Cerebellar cortex (tissue), 1 donor: ENCODE measurements at places on chromosomes 7 and 10.
A peak's percentile ranks its signal among the peaks of the same experiment; 100 is the strongest.

- no peak for DNase-seq
These were observed 486 bp downstream of the HIPK2 start for GRCh38 chr7:139777133-139777891.

- DNase-seq, result no peak
These were observed 54.5 kb upstream of the PFKFB3 start for GRCh38 chr10:6148251-6148701.

- peak; percentile 42 for DNase-seq
These were observed 65.4 kb downstream of the TACC2 start for GRCh38 chr10:122054048-122055025.

- DNase-seq, result no peak
These were observed 166.3 kb upstream of the ADCY1 start for GRCh38 chr7:45407730-45408408.

- no peak for DNase-seq
These were observed 299.6 kb upstream of the NFE2L3 start for GRCh38 chr7:25852211-25852938.

- DNase-seq, result peak; percentile 51
These were observed 1.5 kb downstream of the SMARCD3 start for GRCh38 chr7:151246851-151247580.

- no peak for DNase-seq
These were observed 40.5 kb downstream of the ASB4 start for GRCh38 chr7:95526128-95526738.

GRCh38 chr10:78146200-78146599, 112.5 kb downstream of the RPS24 start:
- no peak for DNase-seq

DNA sequence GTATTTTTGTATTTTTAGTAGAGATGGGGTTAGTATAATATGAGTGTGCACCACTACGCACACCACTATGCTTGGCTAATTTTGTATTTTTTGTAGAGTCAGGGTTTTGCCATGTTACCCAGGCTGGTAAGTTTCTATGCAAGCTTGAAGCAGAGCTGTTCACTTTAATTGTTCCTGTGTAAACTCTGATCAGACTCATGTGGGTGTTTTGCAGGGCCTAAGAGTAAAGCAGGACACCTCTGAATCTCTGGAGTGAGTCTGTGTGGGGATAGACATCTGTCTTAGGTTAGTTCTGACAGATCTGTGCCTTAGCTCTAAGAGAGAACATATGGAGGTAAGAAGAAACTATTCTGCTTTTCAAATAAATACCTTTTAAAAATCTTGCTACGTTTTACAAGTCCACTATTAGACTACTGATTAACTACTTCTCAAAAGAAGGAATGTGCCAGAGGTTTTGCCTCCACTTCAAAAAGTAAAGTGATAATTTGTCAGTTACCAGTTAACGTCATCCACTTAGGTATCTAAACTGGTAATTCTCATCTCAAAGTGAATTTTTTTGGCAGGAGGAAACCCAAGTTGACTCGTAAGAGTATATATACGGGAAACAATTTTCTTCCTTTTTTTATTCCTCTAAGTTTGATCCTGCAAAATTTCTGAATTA, 1.1 kb downstream of the COL17A1 start:
- no peak for DNase-seq

- peak; percentile 79 for DNase-seq
These were observed 108.9 kb upstream of the FRMD4A start for GRCh38 chr10:14439451-14440259.

- DNase-seq, result no peak
These were observed 112.5 kb upstream of the UNC5B start for GRCh38 chr10:71099731-71100361.

DNA sequence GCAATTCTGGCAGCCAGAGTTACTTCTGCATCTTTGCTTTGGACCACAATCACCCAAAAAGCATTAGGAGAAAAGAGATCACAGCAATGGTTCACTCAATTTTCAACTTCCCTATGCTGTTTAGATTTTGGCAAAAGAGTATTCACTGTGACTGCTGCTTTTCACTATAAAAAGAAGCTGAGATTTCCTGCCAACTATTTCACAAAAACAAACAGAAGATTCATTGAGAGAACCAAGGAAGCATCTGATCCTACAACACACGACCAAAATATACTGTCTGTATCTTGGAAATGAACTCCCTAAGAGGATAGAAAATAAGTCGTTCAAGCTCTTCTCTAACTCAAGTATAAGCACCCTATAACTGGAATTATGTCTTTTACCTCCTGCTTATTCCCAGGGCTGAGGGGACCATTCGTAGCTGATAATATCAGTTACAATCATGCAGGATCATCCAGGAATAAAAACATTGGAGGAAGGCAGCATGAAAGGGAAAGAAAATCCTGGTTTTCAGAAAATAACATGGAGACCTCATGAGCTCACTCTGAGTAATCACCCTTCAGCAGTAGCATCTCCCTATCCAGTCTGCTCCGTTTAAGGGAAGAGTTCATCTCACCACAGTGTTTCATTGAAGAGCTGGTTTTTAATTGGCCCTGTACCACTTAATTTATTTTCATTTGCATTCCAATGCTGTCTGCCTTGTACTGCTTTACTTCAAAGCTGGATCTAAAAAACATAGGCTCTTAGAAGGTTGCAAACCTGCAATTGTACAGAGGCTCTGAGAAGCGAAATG, 256.2 kb downstream of the PAXIP1 start:
- DNase-seq, result no peak

DNA sequence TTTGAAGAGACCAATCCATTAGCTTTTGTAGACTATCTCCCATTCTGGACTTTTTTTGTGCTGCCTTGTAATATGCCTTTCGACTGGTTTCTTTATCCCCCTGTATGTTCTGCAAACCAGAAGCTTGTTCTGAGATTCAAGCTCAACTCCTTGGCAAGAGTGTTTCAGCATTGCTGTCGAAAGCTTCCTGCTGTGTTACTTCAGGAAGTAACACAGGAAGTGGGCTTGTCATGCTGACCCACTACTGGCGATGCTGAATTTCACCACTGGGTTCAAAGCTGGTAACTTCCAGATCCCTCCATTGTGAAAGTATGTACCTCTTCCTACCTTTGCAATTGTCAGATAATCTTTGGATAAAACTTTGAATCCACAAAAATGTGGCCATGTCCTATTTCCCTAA, 57.9 kb upstream of the INSYN2A start:
- no peak for DNase-seq

- DNase-seq, result no peak
These were observed 219.8 kb upstream of the FRMD4A start for GRCh38 chr10:14550471-14550981.

DNA sequence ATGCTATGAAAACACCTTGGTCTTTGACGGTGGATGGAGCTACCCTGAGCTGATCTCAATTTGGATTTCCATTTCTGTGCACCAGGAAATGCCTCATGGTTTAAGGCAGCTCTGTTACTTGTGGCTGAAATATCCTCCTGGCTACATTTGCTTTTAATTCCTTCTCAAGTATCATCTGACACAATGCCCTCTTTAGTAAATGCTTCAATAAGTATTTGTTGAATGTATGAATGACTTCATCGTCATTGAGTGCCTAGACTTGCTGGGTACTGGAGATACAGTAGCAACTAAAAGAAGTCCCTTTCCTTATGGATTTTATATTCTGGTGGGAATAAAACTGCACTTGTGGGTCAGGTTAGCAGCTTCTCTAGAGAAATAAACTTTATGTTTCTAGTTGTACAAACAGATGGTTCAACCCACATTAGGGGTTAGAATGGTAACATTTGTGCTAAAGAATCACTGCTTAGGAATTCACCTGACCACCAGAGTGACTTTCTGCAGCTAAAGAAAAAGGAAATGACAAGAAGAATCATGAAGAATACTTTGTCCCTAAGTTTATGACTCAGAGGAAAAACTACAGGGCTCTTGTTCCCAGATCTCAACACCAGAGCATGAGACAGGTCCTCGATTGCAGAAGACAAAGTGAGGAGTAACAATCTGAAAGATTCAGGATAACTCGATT, 21.8 kb upstream of the SMNDC1 start:
- no peak for DNase-seq

DNA sequence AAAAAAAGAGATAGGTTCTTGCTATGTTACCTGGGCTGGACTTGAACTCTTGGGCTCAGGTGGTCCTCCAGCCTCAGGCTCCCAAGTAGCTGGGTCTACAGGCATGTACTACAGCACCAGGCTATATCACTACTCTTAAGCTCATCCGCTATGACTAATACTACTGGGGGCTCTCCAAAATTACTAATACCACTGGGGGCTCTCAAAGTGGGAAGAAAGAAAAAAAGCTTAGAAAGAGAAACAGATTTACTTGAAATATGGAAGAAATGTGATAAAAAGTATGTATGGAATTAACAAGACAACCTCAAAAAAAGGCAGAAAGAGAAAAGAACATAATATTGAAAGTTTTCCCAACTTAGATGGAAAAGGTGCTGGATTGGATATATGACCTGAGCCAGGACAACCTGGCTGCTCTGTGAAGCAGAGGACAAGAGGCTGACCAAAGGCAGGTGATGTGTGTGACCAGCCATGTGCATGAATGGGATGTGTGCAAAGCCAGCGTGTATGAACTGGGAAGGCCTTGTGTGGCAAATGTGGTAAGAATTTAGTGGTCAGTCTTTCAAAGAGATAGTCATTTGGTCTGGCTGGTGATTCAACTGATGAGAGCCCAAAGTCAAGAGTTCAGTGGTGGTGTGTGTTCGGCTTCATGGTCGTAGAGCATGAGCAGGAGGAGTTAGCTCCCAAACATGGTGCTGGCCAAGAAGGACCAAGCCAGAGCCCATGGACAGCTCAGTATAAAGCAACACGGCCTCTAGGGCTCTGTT, 232.4 kb upstream of the KLF14 start:
- DNase-seq, result no peak
